ENCODE measurements at places on chromosomes 3 and 15. TPM values are rescaled to one million over a fixed set of nuclear protein-coding genes. Genes with fewer than 3 reads are reported as not detected.

- DNase-seq = peak; percentile 24
Observed at GRCh38 chr3:194750491-194750828, 64.8 kb downstream of the FAM43A start.

- DNase-seq = no peak
Observed at GRCh38 chr3:111473550-111473949, 68.4 kb upstream of the CD96 start.

DNA sequence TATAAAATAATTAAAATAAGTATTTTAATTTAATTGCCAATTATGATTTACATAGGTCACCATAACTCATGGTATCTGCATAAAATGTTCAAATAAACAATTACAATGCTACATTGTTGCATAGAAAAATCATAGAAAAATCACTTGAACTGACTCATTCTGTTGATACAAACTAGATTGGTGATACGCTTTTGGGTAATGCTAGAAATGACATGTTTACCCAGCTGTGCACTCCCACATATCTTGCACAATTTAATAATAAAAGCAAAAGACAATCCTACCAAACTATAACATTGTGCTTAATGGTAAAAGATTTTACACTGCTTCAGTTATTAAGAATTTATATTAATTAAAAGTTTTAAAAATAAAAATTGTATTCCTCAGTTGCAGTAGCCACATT is 45.8 kb upstream of the FBXL22 start:
- no peak for DNase-seq

DNA sequence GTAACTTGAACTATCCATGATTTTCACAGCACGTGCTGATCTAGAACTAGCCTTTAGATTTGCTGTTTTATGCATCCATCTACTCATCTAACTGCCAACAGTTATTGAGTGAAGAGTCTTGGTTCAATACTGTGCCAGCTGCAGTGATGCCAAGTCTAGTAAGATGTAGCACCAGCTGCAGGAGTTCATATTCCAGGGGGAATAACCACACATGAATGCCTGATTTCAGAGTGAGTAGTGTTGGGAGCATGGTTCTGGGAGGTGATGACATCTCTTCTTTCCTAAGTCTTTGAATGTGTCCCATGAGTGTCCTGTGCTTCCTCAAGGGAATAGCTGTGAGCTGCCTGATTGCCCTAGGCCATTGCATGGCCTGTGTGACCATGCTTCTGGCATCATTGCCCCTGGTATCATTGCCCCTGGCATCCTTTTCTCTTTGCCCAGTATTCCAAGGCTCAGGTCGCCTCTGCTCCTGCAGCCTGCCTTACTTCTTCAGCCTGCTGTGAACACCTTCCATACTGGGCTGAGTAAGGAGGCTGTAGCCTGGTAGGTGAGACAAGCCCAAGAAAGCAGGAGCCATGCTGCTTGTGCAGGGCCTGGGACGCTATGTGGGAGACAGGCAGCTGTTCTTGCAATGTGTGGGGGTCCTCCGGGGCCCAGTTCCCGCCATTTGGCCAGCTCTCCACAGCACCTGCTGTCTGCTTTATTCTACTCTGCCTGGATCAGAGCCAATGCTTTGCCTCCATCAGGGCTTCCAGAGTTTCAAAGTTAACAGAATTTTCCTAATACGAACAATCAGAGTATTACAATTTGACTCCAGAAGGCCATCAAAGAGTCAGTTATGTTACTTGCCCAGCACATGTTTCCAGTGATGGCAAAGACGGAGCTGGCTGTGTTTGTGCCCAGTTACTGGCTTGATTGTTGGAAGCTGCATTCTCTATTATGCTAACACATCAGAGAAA is 73.2 kb downstream of the CLSTN2 start:
- no peak for DNase-seq

DNA sequence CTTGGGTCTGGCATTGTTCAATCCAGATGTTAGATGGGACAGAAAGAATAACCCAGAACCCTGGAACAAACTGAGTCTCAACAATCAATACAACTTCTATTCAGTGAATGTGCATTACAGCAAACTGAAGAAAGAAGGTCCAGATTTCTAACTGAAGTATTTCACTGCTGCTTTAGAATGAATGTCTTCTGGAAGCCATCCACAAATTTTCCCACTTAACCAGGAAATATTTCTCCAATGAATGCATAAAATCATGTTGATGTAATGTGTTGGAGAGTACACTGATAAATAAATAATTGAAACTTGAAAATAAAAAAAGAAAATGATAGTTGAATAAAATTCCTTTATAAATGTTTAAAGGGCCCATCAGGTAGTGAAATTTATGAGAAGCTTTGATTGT is 658.6 kb downstream of the ZBBX start:
- no peak for DNase-seq

- peak; percentile 80 for DNase-seq
Observed at GRCh38 chr15:50059883-50060282, 59.1 kb downstream of the ATP8B4 start.

- no peak for DNase-seq
Observed at GRCh38 chr15:51866751-51867150, 37.3 kb downstream of the TMOD3 start.

DNA sequence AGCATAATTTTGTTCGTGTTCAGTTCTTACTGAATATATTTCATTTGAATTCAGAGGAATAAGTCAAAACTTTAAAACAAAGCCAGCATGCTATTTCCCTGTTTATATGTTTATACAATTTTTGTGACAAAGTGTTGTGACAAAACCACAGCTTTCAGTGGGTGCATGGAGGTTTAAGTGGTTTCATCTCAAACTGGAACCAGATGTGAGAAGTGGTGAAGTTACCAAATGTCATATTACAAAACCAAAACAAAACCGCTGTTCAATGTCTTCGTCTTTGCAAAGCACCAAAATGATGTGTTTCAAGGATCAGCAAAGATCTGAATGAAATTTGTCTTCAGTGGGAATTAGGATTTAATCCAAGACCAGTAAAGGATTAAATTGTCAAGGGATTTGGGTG is 59.3 kb upstream of the OSTN start:
- DNase-seq = no peak

GRCh38 chr3:23105048-23105447 is 98.1 kb upstream of the UBE2E2 start:
- DNase-seq = no peak

- no peak for DNase-seq
Observed at GRCh38 chr3:178205740-178206139, 330.5 kb upstream of the KCNMB2 start.

The GPR149 gene
- not detected for total RNA-seq

DNA sequence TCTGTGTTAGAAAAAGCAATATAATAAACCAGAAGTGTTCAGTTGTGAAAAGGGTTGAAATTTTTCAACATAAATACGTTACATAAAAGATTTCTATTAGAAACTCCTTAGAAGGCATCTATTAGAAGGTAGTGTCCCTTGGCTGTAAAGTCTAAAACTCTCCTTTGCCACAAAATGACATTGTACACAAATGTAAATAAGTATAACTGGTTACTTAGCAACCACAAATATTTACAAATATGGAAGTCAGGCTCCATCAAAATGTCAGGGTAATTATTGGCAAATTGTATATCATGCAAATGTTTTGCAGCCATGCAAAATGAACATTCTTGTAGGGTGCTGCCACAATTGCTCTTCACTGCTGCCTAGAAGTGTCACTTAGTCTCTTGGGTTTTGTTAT is 419.1 kb upstream of the CDIN1 start:
- no peak for DNase-seq

DNA sequence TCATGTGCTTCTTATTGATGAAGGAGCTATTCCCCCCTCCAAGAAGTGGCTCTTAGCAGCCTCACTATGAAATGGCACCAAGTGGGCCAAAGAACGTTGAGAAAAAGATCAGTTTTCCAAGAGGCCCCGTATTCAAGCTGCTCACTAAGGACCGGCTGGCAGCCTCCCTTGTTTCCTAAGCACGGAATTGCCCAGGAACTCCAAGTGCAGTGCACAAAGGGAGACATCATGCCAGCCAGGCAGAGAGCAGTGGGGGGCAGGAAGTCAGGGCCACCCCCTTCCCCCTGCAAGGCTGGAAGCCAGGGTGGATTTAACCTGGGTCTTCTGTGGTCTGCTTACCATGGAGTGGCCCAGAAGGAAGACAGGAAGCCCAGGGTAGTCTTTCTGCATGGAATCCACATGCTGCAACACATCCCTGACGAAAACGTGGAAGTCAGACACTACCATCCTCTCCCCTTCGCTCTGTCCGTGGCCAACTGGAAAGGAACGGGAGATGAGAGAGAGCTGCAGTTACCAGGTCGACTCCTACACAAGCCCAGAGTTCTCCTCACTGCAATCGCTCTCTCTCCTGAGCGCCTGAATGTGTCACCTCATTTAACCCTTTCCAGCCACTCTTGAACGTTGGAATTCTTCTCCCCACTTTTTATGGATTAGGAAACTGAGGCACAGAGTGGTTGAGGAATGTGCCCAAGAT is 49.5 kb downstream of the ABTB1 start:
- DNase-seq = no peak

The DUOX2 gene
- total RNA-seq = 2.7 TPM

DNA sequence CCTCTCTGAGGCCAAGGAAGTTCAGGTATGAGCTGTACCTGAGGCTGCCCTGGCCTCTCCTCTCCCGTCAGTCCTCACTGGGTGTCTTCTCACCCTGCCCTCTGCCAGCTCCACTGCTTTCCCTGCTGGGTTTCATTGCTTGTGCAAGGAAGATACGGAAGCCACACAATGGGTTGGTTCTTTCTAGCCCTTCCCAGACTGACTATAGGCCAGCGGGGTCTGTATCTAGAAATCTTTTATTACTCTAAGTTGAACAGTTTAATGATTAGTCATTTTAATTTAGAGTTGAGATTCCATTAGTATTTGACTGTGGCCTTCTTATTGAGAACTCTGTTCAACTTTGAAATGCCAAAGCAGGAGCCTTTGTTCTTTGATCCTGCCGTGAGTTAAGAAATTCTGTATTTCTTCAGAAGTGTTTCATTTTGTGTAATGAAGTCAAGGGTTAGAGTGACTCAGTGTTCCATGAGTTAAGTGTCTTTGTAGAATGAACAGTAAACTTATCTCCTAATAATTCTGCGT is 16.2 kb downstream of the C3orf62 start:
- DNase-seq = peak; percentile 56

DNA sequence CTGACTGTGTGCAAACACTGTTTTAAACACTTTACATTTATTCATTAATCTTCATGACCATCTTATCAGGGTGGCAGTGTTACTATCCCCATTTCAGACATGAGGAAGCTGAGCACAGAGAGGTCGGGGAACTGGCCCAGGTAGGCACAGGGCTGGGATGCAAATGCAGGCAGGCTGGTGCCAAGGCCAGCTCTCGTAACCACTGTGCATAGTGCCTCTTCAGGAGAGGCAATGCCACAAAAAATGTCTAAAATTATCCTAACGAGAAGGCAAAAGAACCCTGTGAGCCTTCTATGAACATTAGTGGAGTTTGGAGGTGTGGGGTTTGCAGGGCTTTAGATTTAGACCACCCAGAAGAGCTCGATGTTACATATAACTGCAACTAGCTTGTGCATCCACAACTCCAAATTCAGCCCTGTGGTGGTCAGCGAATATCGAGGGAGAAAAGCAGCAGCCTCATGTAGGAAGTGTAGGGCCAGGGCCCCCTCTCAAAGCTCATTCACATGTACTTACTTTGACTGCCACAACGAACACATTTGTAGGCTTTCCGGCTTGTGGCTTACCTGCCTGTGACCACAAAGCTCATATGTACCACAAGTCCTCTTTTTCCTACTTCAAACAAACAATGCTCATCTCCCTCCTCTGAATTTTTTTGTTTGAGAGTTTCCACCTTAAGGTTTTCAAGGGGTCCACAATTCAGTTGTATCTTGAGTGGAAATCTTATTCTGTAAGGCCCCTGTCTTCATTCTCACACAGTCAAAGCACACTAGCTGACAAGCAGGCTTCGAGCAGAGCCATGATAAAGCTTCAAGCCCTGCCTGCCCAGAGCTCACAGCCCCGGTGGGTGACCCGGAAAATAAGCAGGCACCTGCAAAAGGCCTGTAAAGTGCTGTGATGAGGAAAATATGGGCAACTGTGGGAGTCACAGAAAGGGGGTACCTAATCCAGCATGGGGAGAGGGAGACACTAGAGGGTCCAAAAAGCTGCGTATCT is 722.9 kb upstream of the CFAP20DC start:
- DNase-seq = no peak

GRCh38 chr3:112230033-112230432 is 64.0 kb downstream of the SLC9C1 start:
- no peak for DNase-seq

The LYZL4 gene
- not detected for total RNA-seq

The NR2E3 gene
- not detected for total RNA-seq

The RNU5B-1 gene
- total RNA-seq = 102 TPM

- no peak for DNase-seq
Observed at GRCh38 chr3:10108091-10108490, at the start of gene FANCD2OS. TSS of gene FANCD2OS (minus strand) at chr3:10108255. CDS start at chr3:10104774, 3,481 bp downstream.

The CA12 gene
- 36.7 TPM for total RNA-seq

- DNase-seq = no peak
Observed at GRCh38 chr3:98647197-98647596, 53.8 kb upstream of the CPOX start.

The NPAP1 gene
- total RNA-seq = not detected

The GOLGA8M gene
- total RNA-seq = 2.2 TPM

The PTX3 gene
- total RNA-seq = 12.9 TPM

The SI gene
- total RNA-seq = not detected

- no peak for DNase-seq
Observed at GRCh38 chr15:41961595-41962202, 10.7 kb downstream of the EHD4 start.

The ERICH6 gene
- not detected for total RNA-seq

The CYB561D2 gene
- total RNA-seq = 10.5 TPM

The GHSR gene
- total RNA-seq = not detected

- no peak for DNase-seq
Observed at GRCh38 chr15:80367094-80367493, 37.1 kb upstream of the ARNT2 start.

The SLC22A14 gene
- not detected for total RNA-seq

DNA sequence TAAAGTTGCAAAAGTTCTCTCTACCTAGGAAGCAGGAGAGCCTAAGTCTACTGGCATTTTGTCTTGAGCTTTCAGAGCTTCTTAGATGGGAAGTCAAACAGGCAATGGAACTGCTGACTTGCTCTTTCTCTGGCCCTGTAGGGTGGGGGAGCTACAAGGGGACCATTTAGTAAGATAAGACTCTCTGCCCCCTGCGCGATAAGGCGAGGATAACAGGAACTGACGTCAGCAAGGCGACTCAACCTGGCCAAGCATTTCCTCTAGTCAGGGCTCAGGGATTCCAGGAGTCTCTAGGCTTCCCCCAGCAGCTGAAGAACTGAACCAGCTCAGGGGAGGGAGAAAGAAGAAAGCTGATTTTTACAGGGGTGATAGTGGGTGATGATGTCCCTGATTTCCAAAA is 5.8 kb downstream of the RARB start:
- no peak for DNase-seq

DNA sequence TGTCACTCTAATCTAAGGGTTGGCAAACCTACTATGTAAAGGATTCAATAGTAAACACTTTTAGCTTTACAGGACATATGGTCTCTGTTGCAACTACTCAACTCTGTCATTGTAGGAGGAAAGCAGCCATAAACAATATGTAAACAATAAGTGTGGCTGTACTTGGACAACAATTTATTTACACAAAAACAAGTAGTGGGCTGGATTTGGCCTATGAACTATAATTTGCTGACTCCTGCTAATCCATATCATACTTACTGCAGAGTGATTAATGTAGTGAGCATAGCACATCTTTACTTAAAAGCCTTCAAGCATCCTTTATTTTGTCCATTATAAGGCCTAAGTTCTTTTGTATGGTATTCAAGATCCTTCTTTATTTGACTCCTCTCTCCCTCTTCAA is 441.9 kb downstream of the ZIC1 start:
- no peak for DNase-seq

GRCh38 chr3:21901484-21901883 is 150.5 kb upstream of the ZNF385D start:
- no peak for DNase-seq

- no peak for DNase-seq
Observed at GRCh38 chr3:33868309-33868708, 69.9 kb downstream of the PDCD6IP start.
